CD14-positive monocyte (primary cell): ENCODE measurements at places on chromosomes 11 and 22. TPM values are rescaled to one million over a fixed set of nuclear protein-coding genes. Genes with fewer than 3 reads are reported as not detected.

- no peak overlapping the region for H3K27ac ChIP-seq
- no peak for DNase-seq
- no peak overlapping the region for H3K4me3 ChIP-seq
- no peaks in the 10 kb centered on the region for H3K36me3 ChIP-seq
- no peaks in the 10 kb centered on the region for H3K27me3 ChIP-seq
Observed at GRCh38 chr22:19841641-19842392, 12.9 kb downstream of the GNB1L start.

- no peaks in the 10 kb centered on the region for H3K4me1 ChIP-seq
- no peak for DNase-seq
- H3K4me3 ChIP-seq, result no peak overlapping the region
- H3K27ac ChIP-seq, result no peak overlapping the region
- no peaks in the 10 kb centered on the region for H3K36me3 ChIP-seq
- no peaks in the 10 kb centered on the region for H3K27me3 ChIP-seq
Observed at GRCh38 chr11:28231475-28231874, 123.3 kb downstream of the METTL15 start.

DNA sequence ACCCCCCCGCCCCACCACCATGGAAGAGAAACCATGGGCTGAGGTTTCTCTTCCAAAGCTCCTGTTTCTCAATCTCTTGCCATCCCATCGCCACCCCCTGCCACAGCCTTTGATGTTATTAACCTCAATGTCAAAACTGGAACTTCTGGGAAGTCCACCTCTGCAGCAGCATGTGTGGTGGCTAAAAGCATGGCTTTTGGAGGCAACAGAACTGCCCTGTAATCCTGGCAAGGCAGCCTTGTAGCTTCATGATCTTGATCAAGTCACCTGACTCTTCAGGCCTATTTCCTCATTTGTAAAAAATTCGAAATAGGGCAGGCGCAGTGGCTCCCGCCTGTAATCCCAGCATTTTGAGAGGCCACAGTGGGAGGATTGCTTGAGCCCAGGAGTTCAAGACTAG lies 3.5 kb upstream of the COX8A start:
- DNase-seq, result peak; percentile 37
- peaks cover 13% of the 10 kb centered on the region for H3K4me1 ChIP-seq

DNA sequence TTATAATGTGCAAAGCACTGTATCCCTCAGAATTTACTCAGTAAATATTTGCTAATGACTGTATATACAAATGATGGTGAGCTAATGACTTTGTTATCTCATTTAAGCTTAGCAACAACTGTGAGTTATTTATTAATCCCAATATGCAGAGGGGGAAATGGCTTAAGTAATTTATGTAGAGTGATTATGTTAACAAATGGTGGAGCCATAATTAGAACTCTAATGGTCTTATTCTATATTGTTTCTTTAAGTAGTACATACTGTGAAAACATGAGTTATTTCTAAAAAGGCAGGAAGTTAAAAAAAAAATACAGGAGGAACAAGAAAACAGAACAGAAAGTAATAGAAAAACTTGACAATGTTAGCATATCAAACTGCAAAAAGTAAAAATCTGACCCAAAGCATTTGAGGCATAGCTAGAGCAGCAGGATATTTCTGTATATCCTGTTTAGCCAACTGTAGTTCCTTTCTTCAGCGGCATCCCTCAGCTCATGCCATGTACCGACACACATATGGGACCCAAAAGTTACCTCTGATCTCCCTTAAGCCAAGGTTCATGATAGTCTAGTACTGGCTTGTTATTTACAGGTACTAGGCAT lies 94.2 kb downstream of the FCHSD2 start:
- peaks cover 10% of the 10 kb centered on the region for H3K36me3 ChIP-seq
- H3K27me3 ChIP-seq, result no peaks in the 10 kb centered on the region
- H3K4me1 ChIP-seq, result peaks cover 39% of the 10 kb centered on the region
- peak overlapping the region; percentile 83 for H3K4me3 ChIP-seq

Gene SEPTIN5
- 0.27 and 0.64 TPM in 2 replicates for polyA plus RNA-seq

Gene SNX32
- polyA plus RNA-seq, result 0.12 TPM

- H3K4me1 ChIP-seq, result peaks cover 15% of the 10 kb centered on the region
- no peak overlapping the region for H3K4me3 ChIP-seq
- H3K36me3 ChIP-seq, result no peaks in the 10 kb centered on the region
- DNase-seq, result no peak
Observed at GRCh38 chr22:46569055-46569847, 31.8 kb upstream of the CELSR1 start.

DNA sequence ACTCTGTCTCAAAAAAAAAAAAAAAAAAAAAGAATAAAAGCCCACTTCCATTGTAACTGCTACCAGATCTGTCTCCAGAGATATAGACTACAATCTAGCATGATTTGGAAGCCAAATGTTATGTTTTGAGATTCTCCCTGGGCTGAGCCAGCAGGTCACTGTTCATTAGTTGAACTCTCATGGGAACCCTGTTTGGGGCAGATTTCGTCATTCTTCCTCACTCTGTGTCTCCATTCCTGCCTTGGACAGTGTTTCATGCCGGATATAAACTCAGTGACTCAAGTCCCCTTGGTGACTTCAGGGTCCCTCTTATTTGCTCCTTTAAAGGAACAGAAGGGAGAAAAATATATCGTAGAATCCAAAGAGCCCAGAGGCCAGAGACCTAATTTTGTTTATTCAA lies 378.1 kb downstream of the LARGE1 start:
- no peak overlapping the region for H3K27ac ChIP-seq
- no peaks in the 10 kb centered on the region for H3K36me3 ChIP-seq
- no peaks in the 10 kb centered on the region for H3K27me3 ChIP-seq
- no peak for DNase-seq
- no peak overlapping the region for H3K4me3 ChIP-seq

DNA sequence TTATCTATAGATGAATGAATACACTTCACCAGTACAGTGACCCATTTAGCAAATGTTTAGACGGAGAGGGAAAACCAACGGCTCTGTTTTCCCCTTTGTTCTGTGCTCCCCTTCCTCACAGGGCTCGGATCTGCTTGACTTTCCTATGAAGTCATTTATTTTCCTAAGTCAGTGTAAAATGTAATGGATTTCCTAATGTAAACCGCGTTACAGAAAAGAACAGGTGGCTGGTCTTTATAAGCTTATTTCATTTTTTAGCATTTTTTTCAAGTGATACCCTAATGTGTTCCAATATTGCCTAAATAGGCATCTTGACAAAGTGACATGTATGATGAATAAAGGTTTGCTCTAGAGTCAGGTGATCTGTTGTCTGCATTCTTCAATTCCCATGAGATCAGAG lies 207.5 kb downstream of the PGR start:
- H3K36me3 ChIP-seq, result no peaks in the 10 kb centered on the region
- no peak for DNase-seq
- H3K4me3 ChIP-seq, result no peak overlapping the region

- no peaks in the 10 kb centered on the region for H3K36me3 ChIP-seq
- H3K27me3 ChIP-seq, result no peaks in the 10 kb centered on the region
- H3K4me1 ChIP-seq, result peaks cover 33% of the 10 kb centered on the region
- no peak for DNase-seq
- H3K4me3 ChIP-seq, result no peak overlapping the region
Observed at GRCh38 chr11:10310301-10310841, 5.5 kb downstream of the ADM start.

DNA sequence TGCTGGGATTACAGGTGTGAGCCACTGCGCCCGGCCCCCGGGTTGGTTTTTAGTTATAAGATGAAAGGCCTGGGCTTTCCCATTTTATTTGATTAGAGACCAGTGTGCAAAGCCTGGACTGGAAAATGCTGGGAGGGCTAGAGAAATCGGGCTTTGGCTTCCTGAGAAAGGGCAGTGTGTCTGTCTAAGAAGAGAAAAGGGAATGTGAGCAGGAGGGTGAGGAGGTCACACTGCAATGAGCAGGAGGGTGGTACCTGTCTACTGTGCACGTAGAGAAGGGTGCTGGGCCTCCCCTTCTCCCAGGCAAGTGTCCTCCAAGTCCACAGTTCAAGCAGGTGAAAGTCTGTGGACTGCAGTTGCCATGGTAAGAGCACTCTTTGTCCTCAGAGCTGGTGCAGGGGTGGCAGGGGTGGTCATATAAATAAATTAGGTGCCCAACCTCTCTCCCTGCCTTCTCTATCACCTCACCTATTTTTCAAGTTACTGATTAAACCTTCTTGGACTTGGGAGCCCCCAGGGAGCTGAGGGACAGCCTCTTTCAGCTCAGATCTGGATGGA lies 30.8 kb downstream of the SLC5A1 start:
- peaks cover 4% of the 10 kb centered on the region for H3K27me3 ChIP-seq
- no peak for DNase-seq
- H3K36me3 ChIP-seq, result no peaks in the 10 kb centered on the region
- H3K4me1 ChIP-seq, result no peaks in the 10 kb centered on the region
- no peak overlapping the region for H3K4me3 ChIP-seq

Gene SORL1
- polyA plus RNA-seq, result 52.5 TPM

- no peak overlapping the region for H3K4me3 ChIP-seq
- H3K27me3 ChIP-seq, result no peaks in the 10 kb centered on the region
- peaks cover 54% of the 10 kb centered on the region for H3K4me1 ChIP-seq
- DNase-seq, result no peak
- H3K27ac ChIP-seq, result no peak overlapping the region
Observed at GRCh38 chr11:103903621-103904323, 132.7 kb upstream of the DDI1 start.

DNA sequence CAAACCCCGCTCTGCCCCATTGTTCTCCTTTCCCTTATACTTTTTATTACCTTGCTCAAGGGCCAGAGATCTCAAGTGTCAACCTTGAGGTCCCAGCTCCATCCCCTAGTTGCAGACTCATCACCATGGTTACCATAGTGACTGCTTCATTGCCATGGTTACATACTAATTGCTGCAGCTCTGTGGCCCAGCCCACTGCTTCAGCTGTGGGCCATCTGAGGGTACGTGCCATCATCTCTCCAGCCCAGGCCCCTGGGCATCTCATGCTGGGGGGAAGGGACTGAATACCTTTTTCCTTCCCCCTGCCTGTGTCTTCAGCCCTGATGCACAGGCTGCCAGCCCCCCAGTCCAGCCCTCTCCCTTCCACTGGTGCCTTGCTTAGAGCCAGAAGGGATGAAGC lies 22.2 kb downstream of the TREH start:
- no peak overlapping the region for H3K4me3 ChIP-seq
- no peaks in the 10 kb centered on the region for H3K36me3 ChIP-seq
- no peak for DNase-seq
- H3K27ac ChIP-seq, result no peak overlapping the region
- H3K4me1 ChIP-seq, result peaks cover 3% of the 10 kb centered on the region

- no peak overlapping the region for H3K4me3 ChIP-seq
- no peaks in the 10 kb centered on the region for H3K27me3 ChIP-seq
- H3K36me3 ChIP-seq, result peaks cover 23% of the 10 kb centered on the region
- DNase-seq, result no peak
Observed at GRCh38 chr11:123532131-123532530, 102.1 kb downstream of the GRAMD1B start.

Gene NCR3LG1
- polyA plus RNA-seq, result 0.15 TPM

DNA sequence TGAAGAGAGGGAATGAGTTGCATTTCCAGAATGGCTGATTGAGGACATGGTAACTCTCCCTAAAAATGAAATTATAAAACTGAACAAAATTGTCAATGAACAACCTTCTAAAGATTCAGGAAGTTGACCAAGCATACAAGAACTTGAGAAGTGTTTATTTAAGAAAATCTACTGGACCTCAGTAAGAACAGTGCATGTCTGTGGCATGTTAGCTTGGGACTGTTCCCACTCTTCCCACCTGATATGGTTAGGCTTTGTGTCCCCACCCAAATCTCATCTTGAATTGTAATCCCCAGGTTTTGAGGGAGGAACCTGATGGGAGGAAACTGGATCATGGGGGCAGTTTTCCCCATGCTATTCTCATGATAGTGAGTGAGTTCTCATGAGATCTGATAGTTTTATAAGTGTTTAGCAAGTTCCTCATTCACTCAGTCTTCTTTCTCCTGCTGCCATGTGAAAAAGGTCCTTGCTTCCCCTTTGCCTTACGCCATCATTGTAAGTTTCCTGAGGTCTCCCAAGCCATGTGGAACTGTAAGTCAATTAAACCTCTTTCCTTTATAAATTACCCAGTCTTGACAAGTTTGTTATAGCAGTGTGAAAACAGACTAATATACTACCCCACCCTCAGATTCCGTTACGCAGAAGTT lies 15.4 kb downstream of the MS4A13 start:
- H3K27me3 ChIP-seq, result no peaks in the 10 kb centered on the region
- H3K36me3 ChIP-seq, result no peaks in the 10 kb centered on the region
- H3K4me3 ChIP-seq, result no peak overlapping the region
- H3K27ac ChIP-seq, result peak overlapping the region; percentile 15
- DNase-seq, result peak; percentile 27

DNA sequence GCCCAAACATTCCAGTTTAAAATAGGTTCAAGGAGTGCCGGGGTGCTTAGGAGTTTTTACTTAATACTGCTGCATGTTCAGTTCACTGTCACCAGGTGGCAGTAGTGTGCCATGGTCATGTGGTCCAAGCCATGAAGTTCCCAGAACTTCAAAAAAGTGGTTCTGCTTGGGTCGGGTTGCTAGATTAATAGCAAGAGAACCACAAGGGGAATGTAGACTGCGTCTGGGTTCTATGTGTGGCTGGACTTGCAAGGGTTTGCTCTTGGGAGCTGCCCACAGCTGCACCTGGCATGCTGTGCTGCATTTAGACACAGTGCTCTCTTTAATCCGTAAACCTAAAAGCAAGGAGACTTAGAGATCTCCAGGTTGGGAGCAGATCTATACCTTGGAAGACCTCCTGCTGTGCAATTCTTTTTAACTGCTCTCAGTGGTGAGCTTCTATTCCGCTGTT lies 6.5 kb upstream of the SPON1 start:
- no peak overlapping the region for H3K4me3 ChIP-seq
- no peaks in the 10 kb centered on the region for H3K4me1 ChIP-seq
- peak; percentile 55 for DNase-seq

Gene PHLDA2
- polyA plus RNA-seq, result 2.6 TPM

Gene KCNJ11
- polyA plus RNA-seq, result 0.04 and 0.09 TPM in 2 replicates

GRCh38 chr22:20464912-20465758 lies 27.5 kb upstream of the SCARF2 start:
- peaks cover 24% of the 10 kb centered on the region for H3K4me1 ChIP-seq
- H3K27ac ChIP-seq, result no peak overlapping the region
- H3K36me3 ChIP-seq, result peaks cover 27% of the 10 kb centered on the region
- H3K27me3 ChIP-seq, result no peaks in the 10 kb centered on the region
- no peak overlapping the region for H3K4me3 ChIP-seq
- DNase-seq, result no peak

DNA sequence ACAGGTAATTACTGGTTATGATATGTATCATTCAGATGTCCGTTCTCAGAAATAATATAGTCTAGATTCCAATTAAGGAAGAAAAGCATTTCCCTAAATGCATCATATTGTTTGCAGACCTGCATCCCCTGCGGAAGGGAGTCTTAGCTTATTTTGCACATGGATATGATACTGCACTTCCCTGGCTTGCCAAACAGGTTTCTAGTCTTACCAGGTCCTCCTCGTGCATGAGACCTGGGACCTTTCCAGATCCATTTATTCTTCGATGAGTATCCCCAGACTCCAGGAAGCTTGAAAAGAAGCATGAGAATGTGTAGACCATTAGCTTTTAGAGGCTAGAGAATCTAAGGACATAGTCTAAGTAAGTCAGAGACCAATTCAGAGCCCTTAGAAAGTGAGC lies 30.6 kb downstream of the CYB5R2 start:
- DNase-seq, result no peak
- H3K36me3 ChIP-seq, result peaks cover 97% of the 10 kb centered on the region
- H3K4me1 ChIP-seq, result no peaks in the 10 kb centered on the region
- no peak overlapping the region for H3K4me3 ChIP-seq

Gene C1QTNF4
- polyA plus RNA-seq, result 0.84 and 1.7 TPM in 2 replicates
